NCI-H2107 (cell line): ENCODE measurements at places on chromosomes 11 and 22.

GRCh38 chr11:33875621-33876294 lies 16.1 kb downstream of the LMO2 start:
- no peak for DNase-seq

DNA sequence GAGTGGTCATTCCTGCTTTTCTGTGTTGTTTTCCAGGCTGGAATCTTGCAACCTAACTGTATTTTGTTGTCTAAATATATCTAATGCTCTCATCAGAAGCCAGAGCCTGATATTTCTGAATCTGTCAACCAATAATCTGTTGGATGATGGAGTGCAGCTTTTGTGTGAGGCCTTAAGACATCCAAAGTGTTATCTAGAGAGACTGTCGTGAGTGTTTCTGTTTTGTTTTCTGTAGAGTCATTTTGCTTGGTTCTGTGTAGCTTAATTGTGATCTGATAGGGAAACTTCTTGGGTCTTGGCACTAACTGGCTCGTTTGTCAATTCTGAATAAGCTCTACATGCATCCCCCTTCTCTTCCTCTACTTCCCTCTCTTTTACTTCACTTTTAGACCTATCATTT lies 31.2 kb upstream of the RBMXL2 start:
- no peak for DNase-seq

DNA sequence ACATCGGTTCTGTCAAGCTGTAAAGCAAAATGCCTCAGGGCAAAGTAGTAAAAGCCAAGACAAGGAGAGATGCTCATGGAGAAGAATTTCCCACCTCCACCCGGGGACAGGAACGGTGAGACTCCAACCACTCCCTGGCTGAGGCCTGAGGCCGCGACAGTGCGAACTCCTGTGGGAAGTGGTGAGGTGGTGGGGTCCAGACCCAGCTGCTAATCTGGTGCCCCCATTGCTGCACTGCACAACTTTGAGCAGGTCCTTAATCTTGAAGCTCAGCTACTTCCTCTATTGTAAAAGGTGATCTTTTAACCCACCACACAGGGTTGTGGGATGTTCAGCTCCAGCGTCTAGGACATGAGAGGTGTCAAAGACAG lies 83.9 kb downstream of the ZC3H12C start:
- no peak for DNase-seq

DNA sequence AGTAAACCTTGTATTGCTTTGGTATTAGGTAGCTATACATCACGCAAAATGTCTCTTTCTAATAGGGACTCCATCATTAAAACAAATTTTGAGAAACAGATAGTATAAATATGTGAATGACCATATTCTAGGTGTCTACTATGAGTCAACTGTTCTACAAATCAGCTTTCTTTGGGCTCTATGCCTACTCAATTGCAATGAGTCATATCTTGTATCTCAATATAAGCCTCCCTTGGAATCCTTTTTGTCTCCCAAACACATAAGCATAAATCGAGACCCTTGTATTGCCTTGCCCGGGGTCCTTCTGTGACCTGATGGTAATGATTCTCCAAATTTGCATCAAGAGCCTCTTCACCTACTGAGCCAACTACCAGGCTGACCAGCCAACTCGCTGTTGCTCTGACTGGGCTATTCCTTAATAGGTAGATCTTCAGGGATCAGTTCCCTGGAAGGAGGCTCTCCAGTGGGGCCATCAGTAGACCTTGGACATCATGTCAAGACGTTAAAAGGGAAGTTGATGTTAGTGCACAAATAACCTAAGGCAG lies 22.2 kb downstream of the BLID start:
- DNase-seq: no peak

GRCh38 chr11:3615998-3616397 lies 25.8 kb downstream of the ART5 start:
- DNase-seq: no peak

GRCh38 chr11:41431784-41432183 lies 27.7 kb downstream of the LRRC4C start:
- no peak for DNase-seq

- DNase-seq: no peak
These were observed 670.2 kb downstream of the TBC1D22A start for GRCh38 chr22:47432683-47433082.

- no peak for DNase-seq
These were observed 385.0 kb upstream of the DDI1 start for GRCh38 chr11:103651341-103651998.

GRCh38 chr11:118771547-118772288 lies 19.2 kb downstream of the DDX6 start:
- no peak for DNase-seq

GRCh38 chr11:9580894-9581293 lies 7.4 kb downstream of the WEE1 start:
- DNase-seq: no peak

DNA sequence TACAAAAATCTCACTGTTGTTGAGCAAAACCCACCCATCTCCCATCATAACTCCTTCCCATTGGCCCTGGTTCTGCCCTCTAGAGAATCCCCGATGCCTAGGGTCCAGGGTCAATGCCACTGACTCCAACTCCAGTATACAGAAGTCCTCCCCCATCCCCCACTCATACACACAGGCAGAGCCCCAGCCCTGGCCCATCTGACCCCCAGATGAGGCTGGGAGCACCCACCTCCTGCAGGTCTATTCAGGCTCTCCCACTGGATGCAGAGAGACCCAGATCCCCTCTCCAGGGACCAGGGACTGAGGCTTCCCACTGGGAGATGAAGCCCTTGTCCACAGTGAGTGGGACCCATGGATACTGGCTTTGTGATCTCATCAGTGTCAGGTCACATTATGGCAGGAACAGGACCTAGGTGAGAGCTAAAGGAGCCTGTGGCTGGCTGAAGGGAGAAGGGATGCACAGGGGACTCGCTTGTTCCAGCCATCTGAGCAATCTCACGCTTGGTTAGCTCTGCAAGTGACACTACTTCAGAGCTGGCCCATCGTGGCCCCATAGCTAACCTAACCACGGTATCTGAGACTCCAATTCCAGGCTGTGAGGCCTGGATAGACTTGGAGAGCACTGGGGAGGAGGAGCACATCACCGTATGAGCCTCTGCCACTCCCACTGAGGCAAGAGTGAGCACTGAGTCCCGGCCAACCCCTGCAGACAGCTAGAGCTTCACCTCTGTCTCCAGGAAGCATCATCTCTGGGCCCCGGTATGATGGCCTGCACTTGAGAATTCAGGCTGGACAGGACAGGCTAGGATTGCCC lies 35.7 kb downstream of the TRIM29 start:
- DNase-seq: no peak

GRCh38 chr22:24443668-24444067 lies 16.3 kb downstream of the ADORA2A start:
- no peak for DNase-seq

DNA sequence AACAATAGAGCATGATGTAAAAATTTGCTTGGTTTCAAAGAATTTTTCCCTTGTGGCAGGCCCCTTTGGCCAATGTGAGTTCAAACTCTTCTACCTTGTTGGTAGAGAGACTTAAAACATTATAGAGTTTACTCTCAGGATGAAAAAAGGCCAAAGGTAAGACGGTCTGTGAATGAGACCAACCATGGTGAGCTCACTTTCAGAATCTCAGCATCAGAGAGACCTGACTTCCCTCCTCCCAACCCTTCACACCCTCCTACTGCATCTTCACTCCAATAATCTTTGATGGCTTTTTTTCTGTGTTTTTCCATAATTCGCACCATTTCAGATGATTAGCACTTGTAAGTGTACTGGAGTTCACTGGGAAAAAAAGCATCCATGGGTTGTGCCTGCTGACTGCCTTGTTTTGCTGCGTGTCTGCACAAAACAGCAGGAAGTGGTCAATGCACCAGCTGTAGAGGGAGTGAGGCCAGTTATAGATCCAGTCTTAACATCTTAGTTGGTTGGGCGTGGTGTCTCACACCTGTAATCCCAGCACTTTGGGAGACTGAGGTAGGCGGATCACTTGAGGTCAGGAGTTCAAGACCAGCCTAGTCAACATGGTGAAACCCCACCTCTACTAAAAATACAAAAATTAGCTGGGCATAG lies 64.1 kb downstream of the SLC1A2 start:
- no peak for DNase-seq

DNA sequence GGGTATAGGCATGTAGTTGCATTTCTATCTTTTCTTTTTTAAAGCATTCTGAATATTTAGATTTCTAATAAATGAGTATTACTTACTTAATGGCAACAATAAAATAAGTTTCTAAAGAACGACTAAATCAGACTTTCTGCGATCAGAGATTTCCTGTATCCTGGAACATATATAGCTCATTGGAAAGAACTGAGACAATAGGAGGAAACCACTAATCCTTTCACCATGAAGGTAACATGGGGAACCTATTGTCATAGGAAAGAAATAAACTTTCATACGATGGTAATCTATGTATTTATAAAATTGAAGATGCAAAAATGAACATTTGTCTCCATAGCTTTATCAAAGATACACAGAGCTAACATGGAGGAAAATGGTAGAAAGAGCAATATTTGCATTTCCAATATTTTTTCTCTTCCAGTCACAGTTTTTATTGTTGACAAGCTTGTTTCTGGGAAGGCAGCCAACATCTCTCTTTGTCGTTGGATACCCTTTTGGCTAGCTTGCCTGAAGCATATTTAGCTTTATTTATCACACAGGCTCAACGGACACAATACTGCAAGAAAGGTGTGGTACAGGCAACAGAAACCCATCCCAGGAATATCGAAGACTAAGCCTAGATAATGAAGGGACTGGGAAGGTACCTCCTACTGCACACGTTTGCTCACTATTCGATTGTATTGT lies 293.3 kb upstream of the MPPED2 start:
- no peak for DNase-seq

GRCh38 chr22:30455075-30455840 lies 16.6 kb downstream of the SEC14L3 start:
- DNase-seq: no peak

GRCh38 chr11:62433904-62434276 lies 15.1 kb downstream of the SCGB1A1 start:
- no peak for DNase-seq
